ENCODE measurements at places on chromosomes 12 and 14.

GRCh38 chr14:53741479-53742232 is 215.0 kb downstream of the BMP4 start:
- no peak for DNase-seq

DNA sequence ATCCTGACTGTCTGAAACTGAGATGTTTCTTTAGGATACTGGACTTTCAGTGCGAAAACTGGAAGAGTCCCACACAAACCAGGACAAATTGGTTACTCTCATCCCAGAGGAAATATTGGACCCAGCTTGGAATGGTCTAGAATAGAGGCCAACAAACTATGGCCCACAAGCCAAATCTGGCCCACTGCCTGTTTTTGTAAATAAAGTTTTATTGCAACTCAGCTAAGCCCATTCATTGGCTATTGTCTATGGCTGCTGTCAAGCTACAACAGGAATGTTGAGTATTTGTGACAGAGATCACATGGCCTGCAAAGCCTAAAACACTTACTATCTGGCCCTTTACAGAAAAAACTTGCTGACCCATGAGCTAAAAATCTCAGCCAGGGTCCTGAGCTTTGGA is 6.5 kb downstream of the WSCD2 start:
- no peak for DNase-seq

DNA sequence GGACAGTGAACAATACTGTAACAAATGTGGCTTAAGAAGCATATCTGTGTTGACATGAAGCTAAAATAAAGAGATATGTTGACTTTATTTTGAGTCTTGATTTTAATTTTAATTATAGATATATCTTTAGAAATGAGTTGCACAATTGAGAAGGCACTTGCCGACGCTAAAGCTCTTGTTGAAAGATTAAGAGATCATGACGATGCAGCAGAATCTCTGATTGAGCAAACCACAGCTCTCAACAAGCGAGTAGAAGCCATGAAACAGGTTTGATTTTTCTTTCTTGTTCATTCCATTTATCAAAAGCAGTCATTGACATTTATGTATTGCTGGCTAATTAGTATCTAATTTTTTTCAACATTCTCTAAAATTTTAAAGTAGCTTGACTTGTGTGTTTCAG is 15.8 kb downstream of the FGFR1OP2 start:
- DNase-seq: no peak

DNA sequence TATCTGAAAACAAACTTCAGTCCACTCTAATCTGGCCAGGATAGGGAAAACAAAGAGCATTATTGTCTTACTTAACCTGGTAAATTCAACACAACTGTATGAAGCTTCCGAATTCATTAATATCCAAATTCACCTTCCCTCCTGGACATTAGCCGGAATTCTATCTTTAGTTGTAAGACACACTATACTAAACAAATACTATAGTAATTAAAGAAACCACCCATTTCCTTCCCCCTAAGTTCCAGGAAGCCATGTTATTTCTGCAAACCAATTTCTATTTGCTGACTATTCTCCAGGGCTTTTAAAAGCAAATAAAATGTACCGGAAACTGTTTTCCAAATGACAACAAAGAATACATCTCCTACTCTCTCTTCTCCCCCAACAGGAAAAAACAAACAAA is 122.7 kb upstream of the MDM1 start:
- DNase-seq: no peak

DNA sequence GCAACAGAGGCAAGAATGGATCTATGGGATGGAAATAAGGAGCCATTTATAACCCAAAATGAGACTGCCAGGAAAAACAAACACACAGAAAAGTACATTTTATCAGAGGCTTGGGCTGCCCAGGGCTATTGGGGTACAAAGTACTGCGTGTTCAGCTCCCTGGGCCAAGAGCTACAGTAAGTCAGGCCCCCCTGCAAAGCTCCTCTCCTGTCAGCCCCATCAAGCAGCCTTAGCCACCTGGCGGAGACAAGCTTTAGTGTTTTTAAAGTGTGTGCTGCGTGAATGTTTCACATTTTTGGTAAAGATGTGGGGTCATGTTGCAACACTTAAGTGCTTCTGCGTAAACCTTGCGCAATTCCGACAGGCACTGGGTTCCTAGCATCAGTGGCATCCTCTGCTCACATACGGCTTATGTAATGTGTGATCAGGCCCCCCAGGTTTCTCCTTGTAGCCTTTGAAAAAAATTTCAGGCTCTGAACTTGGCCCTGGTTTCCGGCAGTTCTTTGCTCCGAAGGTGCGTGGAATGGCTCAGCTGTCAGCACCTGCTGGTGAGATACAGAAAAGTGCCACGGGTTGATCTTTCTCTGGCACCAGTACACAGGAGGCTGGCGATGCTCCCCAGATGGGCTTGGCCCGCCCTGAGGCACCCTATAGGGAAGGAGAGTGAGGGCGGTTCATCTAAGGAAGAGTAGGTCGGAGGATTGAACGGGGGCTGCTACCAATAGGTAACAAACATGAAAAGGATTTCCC is 198.7 kb upstream of the EEA1 start:
- DNase-seq: no peak

- DNase-seq: no peak
Observed at GRCh38 chr14:83566567-83566966, 1963.4 kb upstream of the FLRT2 start.

GRCh38 chr14:105486974-105487448 is 325 bp downstream of the CRIP1 start:
- no peak for DNase-seq

- no peak for DNase-seq
Observed at GRCh38 chr12:114967151-114967550, 283.2 kb upstream of the TBX3 start.

DNA sequence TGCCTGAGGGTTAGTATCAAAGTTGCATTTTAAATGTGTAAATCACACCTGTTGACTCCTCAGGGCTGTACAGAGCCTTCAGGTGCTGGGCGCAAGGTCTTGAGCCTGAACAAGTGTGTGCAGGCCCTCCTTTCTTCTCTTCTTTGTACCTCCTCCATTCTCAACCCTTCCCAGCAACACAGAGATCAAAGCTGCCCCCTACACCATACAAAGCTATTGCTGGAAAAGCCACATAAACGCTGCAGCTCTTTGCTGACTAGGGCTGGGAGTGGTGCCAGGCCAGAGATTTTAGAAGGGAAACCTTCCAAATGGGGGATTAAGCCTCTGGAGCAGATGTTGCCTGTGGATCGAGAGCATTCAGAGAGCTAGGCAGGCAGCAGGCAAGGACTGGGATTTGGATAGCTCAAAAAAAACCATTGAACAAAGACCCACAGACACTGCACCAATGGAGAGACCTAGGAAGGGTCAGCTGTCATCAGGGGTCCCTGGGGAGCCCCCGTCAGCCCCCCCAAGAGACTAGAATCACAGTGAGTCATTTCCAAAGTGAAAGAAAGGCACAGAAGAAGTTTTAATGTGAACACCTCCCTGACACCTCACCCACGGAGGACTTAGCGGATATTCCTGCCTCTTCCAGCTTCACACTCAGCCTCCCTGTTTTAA is 18.2 kb upstream of the SUSD6 start:
- no peak for DNase-seq
